Amygdala (tissue), 56 donors: ENCODE measurements at places on chromosomes 5 and 9.

DNA sequence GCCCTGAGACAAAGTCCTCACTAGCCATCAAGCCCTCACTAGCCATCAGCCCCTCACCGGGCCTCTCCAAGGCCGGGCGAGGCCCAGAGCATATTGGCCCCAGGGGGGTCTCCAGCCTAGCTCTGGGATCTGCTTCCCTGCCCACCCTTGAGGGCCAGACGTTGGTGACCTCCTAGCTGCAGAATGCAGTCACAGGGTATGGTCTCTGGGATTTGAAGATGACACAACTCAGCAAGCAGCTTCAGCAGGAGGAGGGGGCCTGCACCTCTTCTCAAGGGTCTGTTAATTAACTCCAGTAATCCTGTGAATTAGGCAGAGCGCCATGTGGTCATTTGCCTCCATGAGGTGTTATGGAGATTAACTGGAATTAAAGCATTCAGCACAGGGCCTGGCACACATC, 116.9 kb upstream of the SPOCK1 start:
- DNase-seq, result no peak

GRCh38 chr9:122723690-122724089, at the start of gene OR1L4:
TSS of gene OR1L4 (plus strand) at chr9:122723990. CDS start at chr9:122723990, 0 bp downstream.
- DNase-seq, result no peak

- DNase-seq, result no peak
Measured at GRCh38 chr5:1004461-1005248, 3.9 kb upstream of the NKD2 start.

GRCh38 chr5:179123109-179123426, 62.9 kb downstream of the ZNF354C start:
- DNase-seq, result no peak

GRCh38 chr5:34866989-34867471, 28.1 kb downstream of the TTC23L start:
- DNase-seq, result no peak

DNA sequence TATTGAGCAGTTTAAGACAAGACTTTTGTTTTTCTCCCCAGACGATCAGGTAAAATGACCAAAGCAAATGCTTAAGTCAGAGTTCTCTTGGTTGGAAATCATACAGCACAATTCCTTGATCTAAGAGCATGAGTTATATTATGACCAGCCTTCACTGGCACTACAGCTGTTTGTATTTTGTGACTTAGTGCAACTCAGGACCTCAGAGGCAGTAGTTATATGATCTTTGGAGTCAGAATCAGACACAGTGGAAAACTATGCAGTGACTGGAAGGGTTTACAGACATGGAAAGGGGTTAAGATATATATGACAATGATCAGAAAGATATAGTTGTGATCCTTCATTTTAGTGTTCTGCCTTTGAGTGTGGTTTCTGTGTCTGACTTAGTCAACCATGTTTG, 24.3 kb downstream of the RAD23B start:
- DNase-seq, result no peak

DNA sequence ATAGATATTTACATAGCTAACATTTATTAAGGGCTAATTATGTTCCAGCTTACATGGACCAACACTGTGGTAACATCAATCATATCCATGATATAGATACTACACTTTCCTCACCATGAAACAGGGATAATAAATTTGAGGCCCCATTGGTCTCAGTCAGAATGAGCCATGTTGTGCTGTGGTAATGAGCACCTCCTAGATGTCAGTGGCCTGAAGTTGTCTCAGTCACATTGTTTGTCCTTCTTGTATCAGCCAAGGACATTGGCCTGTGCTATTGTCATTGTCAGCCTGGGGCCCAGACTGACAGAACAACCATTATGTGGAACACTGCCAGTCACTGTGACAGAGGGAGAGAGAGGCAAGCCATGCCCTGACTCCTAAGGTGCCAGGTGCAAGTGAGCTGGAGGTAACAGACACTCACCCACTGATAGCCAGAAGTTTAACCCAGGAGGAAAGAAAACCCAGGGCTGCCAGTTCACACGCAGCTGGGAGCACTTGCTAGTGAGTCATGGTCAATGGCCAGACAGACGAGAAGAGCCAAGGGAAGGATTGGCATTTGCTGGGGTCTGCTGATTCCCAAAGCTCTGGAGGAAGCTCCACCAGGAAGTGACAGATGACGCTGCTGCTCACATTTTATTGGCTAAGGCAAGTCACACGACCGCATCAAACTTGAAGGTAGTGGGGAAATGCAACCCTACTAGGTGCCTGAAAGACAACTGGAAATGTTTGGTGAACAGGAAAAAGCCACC, 224.2 kb downstream of the MELK start:
- no peak for DNase-seq

- no peak for DNase-seq
Measured at GRCh38 chr9:112069318-112070169, 105.6 kb downstream of the SUSD1 start.

DNA sequence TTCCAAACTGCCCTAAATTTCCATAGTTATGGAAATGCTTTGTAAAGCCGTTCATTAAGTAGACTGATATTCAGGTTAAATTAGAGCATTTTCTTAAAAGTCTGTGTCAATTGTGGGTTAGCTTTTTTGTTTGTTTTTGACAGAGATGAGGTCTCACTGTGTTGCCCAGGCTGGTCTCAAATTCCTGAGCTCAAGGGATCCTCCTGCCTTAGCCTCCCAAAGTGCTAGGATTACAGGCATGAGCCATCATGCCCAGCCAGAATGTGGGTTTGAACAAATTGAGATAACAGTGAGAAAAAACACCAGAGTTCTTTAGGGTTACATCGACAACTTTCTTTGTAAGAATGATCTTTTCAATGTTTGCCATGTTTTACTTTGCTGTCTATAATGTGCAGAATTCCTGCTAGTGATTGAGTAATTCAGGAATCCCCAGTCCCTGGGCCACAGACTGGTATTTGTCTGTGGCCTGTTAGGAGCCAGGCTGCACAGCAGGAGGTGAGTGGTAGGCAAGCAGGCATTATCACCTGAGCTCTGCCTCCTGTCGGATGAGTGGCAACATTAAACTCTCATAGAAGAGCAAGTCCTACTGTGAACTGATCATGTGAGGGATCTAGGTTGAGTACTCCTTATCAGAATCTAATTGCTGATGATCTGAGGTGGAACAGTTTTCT, 80.5 kb downstream of the RAI14 start:
- no peak for DNase-seq
